Pancreas (tissue), 10 donors: ENCODE measurements at places on chromosomes 2 and 18.

- peak; percentile 58 for DNase-seq
Observed at GRCh38 chr2:142130111-142131009, 456 bp downstream of the LRP1B start.

DNA sequence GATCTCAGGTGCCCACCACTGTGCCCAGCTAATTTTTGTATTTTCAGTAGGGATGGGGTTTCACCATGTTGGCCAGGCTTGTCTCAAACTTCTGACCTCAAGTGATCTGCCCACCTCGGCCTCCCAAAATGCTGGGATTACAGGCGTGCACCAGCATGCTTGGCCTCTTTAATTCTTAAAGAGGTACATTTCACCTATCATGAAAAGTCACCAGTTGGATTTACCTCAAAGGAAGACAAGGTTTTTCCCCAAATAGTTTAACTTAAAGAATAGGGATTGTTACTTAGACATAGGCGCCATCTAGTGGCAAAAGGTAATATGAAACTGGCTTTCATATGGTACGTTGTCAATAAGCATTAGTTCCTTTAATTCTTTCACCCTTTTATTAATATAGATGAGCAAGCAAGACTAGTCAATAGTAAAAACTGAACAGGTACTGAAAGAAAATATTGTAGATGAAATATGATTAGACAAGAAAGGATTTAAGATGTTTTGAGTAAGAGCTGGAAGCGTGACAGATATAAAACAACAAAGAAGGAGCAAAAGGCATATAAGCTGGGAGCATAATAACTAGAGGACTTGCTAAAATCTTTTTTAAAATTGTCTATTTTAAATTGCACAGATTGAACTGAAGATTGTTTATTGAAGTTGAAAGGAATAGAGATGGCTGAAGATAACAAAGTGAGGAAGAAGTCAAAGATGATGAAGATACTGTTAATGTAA lies 35.0 kb upstream of the PSMD14 start:
- no peak for DNase-seq

DNA sequence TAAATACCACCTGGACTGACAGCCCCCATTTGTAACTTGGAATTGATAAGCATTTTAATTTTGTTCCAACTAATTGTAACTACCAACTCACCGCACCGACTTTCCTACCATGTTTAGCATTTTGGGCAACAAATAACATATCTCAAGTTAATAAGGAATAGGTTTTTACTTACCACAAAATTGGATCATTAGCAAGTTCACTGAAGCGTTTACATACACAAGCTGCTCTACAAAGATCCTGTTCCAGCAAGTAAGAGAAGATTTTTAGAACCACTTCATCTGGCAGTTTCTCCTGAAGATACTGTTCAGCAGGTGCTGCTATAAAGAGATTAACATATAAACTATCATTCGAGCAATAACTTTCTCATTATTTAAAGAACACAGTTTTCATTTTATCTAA lies 55.7 kb downstream of the MSH6 start:
- DNase-seq: no peak

DNA sequence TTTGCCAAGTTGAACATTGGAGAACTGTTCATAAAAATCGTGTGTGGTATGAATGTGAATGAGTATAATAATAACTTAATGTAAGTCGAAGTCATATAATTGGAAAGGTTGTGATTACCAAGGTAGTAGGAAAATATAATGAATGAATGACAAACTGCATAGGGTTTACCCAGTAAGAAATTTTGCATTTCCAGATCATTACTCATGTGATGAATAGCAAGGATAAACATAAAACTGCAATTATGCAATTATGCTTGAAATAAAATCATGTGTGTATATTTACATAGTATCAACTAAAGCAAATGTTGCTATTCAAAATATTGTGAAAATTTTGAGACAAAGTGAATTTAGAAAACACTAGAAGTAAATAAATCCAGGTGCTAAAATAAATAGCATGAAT lies 1108.7 kb upstream of the TMEFF2 start:
- no peak for DNase-seq

GRCh38 chr18:12943215-12943614 lies 4.6 kb upstream of the SEH1L start:
- DNase-seq: no peak

GRCh38 chr2:102637358-102637757 lies 18.0 kb downstream of the SLC9A2 start:
- no peak for DNase-seq

GRCh38 chr2:186984481-186984880 lies 135.5 kb upstream of the ZSWIM2 start:
- DNase-seq: no peak

DNA sequence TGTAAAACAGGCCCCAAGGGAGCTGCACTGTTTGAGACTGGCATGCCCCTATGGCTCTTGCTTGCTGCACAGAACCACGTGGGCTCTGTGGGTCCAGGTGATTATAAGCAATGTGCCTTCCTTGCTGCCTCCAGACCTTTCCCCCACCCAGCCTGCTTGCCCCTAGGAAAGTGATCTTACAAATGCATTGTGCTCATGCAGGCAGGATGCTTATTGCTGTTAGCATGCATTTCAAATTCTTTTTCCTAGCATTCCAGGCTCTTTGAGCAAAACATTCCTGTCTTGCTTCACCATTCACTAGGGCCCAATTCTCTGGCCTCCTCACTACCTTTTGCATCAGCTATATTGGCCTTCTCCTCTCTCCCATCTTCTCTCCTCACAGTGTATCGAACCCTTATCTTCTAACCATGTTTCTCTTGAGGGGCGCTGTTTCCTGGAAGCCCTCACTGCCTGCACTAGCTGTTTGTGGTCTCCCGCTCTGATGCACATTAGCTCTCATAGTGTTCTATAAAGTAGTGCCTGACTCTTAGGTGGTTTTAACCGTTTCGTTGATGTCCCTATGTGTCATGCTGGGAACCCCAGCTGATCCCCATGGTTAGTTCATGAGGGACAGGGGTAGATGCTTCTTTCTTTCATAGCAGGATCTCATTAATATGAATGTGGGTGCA lies 152.9 kb upstream of the EPAS1 start:
- no peak for DNase-seq

GRCh38 chr2:178858896-178859625 lies 51.8 kb upstream of the TTN start:
- no peak for DNase-seq

DNA sequence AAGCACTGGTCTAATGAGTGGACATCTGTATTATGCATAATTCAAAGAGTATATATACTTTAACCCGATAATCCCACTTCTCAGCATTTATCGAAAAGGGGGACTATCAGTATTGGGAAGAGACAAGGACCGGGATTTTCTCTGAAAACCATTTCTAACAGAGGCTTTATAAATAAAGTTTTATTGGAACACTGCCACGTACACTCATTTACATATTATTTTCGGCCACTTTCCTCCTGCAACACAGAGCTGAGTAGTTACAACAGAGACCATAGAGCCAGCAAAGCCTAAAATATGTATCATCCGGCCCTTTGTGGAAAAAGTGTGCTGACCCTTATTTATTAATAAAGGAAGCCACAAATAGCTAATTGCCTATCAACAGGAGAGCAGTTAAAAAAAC lies 3.2 kb downstream of the HJURP start:
- no peak for DNase-seq

GRCh38 chr2:16434393-16434792 lies 231.2 kb downstream of the CYRIA start:
- no peak for DNase-seq

GRCh38 chr2:86074256-86074655 lies 31.4 kb downstream of the POLR1A start:
- DNase-seq: no peak

- DNase-seq: no peak
Observed at GRCh38 chr2:208579678-208580077, 173.1 kb downstream of the PTH2R start.

DNA sequence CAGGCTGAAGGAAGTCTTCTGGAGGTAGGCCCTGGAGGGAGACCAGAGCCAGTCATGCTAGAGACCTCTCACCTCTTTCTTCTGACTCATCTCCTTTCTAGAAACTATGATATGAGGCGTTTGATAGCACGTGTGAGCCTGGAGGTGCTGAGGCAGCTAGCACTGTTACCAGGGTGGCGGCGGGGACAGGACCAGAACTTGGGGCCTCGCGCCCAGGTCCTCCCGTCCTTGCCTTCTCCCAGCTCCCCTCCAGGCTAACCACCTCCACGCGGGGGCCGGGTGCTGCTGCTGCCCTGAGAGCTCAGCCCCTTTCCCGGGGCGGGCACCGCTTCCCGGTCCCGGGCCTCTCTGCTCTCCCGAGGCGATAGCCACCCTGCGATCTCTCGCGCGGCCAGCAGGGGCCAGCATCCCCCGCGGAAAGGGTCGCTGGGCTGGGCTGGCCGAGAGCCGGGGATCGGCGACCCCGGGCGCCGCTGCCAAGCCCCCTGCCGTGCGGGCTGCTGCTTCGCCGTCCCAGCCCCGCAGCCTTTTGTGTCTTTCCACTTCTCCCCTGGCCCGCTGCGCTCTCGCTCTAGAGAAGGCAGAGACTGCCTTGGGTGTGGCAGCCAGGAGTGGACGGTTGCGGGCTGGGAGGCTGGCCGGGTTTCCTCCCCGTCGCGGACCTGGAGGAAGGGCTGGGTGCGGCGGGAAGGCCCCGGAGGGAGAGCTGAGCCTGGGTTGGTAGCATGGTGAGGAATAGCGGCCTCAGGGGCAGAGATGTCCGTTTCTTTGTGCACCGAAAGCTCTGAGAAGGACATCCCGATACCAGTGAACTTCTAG lies 49.1 kb downstream of the TMEM17 start:
- DNase-seq: peak; percentile 84

- DNase-seq: no peak
Observed at GRCh38 chr18:34261865-34262780, 37.4 kb upstream of the NOL4 start.

DNA sequence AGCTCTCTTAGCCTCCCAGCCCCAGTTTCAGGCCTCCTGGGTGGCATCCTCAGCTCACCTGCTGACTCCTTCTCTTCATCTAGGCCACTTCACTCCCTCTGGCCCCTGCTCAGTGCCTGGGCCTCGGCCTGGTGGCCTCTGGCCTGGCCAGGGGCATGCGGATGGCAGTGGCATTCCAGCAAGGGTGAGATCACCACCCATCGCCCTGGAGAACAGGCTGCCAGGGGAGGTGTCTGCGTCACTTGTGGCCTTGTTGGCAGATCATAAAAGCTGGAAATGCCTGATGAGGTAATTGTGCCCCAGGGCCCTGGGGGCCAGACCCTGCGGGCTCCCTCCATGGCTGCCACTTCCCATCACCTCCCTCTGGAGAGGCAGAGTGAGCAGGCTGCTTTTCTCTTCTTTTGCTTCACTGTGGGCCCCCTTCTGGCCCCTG lies 72.5 kb upstream of the SMAD2 start:
- peak; percentile 77 for DNase-seq

DNA sequence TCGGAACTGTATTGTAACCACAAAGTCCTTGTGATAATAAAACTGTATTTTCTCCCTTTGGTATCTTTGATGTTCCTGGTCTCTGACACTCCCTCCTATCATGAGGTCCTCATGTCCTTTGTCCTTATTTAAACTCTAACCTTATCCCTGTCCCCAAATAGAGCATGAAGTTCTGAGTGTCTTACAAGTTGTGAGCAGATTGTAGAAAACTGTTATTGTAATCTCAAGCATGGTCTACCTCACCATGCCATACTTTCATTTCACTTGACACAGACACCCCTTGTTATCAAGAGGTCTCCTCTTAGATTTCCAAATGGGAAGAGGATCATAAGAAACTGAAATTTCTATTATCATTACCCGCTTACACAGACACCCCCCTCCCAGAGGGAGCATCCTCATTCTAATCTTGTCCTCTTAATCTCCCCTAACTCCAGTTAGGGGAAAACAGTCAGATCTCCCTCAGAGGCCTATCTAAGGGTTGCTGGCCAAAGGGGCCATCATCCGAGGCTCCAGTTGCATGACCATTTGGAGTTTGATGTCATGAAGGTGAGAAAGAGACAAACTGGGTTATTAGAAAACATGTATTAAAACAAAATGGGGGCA lies 29.0 kb downstream of the MYO3B start:
- no peak for DNase-seq

DNA sequence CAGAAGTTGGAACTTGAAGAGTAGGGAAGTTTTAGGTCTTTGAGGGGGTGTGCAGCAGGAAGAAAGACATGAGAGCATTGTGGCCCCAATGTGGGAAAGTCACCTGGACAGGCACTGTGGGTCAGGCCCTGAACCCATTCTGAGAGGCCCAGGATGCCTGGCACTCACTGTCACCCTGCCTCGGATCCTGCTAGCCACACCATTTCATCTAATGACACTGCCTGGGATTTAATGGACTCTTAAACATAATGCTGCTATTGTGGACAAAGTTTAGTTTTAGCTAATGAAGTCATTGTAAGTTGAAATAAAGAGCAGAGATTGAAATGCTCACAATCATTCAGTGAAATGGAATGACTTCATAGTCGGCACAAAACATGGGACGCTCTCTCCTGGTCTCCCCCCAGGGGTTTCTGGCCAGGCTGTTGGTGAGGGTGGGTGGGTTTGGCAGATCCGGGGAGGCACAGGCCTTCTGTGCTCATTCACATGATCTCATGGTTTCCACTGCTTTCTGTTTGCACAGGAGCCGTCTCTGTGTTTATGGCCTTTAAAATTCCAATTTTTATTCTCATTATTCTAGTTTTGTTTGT lies 141.8 kb upstream of the KLHL29 start:
- no peak for DNase-seq

- DNase-seq: no peak
Observed at GRCh38 chr2:45979065-45979464, 318.1 kb upstream of the EPAS1 start.

DNA sequence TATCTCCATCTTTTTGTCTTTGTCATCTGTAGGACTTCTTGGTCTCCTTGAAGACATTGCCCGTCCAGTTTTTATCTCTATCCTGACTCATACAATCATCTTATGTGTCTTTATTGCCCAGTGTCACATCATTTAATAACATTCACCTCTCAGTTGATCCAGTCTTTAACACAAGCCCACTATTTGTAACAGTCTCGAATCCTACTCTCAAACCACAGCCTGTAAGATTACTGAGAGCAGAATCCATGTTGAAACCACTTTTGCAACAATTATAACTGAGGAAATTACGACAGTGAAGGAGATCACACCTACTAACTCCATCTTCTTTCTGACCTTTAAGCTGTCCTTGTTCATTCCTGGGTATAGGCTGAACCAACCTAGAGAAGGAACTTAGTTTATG lies 1206.0 kb upstream of the ZEB2 start:
- no peak for DNase-seq

DNA sequence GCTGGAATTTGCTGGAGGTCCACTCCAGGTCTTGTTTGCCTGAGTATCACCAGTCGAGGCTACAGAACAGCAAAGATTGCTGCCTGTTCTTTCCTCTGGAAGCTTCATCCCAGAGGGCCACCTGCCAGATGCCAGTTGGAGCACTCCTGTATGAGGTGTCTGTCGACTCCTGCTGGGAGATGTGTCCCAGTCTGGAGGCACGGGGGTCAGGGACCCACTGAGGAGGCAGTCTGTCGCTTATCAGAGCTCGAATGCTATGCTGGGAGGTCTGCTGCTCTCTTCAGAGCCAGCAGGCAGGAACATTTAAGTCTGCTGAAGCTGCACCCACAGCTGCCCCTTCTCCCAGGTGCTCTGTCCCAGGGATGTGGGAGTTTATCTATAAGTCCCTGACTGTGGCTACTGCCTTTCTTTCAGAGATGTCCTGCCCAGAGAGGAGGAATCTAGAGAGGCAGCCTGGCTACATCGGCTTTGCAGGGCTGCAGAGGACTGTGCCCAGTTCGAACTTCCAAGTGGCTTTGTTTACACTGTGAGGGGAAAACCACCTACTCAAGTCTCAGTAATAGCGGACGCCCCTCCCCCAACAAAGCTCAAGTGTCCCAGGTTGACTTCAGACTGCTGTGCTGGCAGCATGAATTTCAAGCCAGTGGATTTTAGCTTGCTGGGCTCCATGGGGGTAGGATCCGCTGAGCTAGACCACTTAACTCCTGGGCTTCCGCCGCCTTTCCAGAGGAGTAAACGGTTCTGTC lies 301.1 kb downstream of the ERBB4 start:
- no peak for DNase-seq
